ENCODE measurements at places on chromosomes 4 and X.

- DNase-seq = no peak
These were observed at the start of gene YIPF7 for GRCh38 chr4:44651425-44651824. Gene YIPF7 (minus strand): TSS chr4:44651625. CDS start chr4:44650100, 1,525 bp downstream.

- DNase-seq = no peak
These were observed 12.6 kb downstream of the LRPAP1 start for GRCh38 chr4:3519468-3520264.

DNA sequence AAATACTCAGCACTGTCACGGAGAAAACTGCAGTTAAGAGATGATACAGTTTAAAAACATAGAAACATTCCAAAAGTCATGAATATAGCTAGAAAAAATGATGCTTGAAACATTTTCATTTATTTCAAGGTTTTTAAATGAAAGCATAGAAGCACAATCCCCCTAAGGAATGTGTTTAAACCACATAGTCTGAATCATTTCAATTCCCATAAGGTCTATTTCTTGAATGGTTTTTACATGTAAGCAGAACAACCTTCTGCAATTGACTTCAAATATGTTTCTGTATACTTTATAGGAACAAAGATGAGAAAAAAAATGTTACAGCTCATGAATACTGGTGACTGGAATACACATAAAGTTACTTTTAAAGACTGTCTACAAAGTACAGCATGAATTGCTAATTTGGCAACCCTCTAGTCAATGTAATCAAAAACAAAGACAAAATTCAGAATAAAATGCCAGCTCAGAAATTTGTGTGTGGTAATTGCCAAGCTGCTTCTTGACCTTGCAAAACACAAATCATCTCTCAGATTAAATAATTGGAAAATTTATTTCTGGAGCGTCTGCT is 886.4 kb upstream of the ADGRL3 start:
- no peak for DNase-seq

DNA sequence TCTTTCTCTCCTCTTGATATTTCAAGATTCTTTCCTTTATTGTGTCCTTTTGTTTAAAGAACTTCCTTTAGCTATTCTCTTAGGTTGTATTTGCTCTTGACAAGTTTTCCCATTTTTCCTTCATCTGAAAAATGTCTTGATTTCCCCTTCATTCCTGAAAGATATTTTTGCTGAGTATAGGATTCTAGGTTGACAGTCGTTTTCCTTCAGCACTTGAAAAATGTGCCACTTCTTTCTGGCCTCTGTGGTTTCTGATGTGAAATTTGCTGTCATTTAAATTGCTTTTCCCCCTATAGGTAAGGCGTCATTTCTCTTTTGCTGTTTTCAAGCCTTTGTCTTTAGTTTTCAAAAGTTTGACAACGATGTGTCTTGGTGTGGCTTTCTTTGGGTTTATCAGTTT is 23.3 kb upstream of the LAMTOR3 start:
- DNase-seq = no peak

DNA sequence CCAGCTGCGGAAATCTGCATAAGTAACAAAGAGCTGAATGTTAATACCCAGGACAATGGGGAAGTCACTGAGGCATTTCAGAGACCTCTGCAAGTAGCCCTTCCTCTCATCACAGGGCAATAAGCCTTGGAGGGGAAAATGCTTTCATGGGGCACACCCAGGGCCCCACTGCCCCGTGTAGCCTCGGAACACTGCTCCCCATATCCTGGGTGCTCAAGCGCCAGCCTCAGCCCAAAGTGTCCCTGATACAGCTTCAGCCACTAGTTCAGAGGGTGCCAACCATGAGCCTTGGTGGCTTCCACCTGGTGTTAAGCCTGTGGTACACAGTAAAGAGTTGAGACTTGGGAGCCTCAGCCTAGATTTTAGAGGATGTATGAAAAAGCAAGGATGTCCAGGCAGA is 402.8 kb upstream of the CXorf51A start:
- DNase-seq = no peak

DNA sequence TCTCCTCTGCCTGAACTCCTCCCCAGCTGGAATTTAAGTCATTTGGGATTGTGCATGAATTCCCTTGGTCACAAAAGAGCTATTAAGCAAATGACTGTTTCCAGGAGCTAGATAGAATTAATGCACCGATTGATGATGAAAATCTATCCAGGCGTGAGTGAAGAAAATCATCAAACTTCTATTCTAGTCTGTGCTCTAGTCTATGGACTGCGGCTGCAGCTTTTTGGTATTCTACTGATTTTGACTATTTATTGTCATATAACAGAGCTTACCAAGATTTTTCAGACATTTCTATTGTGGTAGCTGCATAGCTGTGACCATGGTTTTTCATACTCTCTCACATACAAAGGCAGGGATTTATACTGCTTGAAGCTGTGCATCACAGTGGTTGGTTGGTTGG is 403.8 kb downstream of the FSTL5 start:
- DNase-seq = no peak

GRCh38 chr4:81081156-81081555 is 50.6 kb downstream of the BMP3 start:
- no peak for DNase-seq

GRCh38 chr4:94469221-94469784 is 17.6 kb downstream of the PDLIM5 start:
- DNase-seq = no peak

- DNase-seq = peak; percentile 41
These were observed 294.5 kb downstream of the PDGFC start for GRCh38 chr4:156677131-156677531.

GRCh38 chr4:41525129-41525528 is 12.8 kb upstream of the LIMCH1 start:
- DNase-seq = peak; percentile 93

DNA sequence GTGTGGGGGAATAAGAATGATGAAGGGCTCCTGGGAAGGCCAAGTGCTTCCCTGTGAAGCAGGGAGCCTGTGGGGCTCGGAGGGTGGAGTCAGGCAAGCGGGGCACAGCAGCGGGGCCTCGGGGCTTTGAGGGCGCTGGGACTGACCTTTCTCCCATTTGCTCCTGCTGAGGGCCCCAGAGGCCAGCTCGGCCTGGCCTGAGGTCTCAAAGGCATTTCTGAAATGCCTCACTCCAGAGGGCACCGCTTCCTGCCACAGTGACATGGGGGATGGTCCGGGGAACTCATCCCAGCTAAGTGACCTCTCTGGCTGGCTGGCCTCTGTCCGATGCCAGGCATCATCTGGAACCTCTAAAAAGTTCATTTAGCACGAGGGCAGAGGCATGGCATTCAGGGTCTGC is 98.8 kb upstream of the STX18 start:
- no peak for DNase-seq

DNA sequence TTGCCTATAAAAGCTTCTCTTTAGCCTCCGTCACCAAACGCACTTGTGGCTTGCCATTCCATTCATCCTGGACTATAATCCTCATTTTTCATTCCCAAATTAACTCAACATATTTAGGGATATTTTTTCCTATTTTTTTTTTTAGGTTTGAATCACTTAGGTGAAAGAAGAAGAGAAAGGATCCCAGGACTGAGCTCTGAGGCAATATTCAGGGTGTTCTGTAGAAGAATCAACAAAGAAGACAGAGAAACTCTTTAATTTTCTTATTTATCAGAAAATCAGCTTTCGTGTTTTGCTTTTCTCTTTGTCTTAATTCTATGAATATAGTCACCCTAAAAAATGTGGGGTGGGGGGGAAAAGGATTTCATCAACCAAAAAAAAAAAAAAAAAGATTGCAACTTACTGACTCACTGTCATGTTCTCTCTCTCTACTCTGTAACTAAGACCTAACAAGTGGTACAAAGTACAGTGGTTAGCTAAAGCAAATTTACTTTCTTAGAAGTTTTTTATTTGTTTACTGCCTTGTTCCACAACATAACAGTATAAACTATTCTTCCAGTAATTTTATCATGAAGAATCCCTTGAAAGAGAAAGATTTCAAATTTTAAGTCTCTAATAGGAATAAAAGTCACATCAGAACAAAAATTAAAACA is 272.0 kb downstream of the DHX15 start:
- no peak for DNase-seq

GRCh38 chr4:6225469-6225868 is 25.1 kb upstream of the JAKMIP1 start:
- DNase-seq = peak; percentile 7

DNA sequence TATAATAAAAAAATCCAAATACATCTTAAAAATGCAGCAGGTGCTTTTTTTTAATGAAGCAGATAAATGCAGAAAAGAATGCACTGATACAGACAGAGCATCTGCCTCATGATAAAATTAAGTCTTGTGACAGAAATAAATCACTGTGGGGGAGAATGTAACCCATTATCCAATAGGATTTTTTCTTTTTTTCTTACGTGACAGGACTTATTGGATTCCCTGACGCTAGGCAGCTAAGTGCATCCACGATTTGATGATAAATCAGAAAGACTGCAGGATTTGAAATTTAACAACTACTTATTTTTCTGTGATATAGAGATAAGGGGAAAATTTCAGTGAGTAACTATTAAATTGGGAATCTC is 110.6 kb upstream of the PPARGC1A start:
- DNase-seq = no peak

- no peak for DNase-seq
These were observed 111.6 kb upstream of the WDR17 start for GRCh38 chr4:175953960-175954521.
